NCI-H1105 (cell line): ENCODE measurements at places on chromosomes 1 and 21.

- DNase-seq = no peak
Observed at GRCh38 chr1:25356441-25356840, 18.3 kb downstream of the TMEM50A start.

DNA sequence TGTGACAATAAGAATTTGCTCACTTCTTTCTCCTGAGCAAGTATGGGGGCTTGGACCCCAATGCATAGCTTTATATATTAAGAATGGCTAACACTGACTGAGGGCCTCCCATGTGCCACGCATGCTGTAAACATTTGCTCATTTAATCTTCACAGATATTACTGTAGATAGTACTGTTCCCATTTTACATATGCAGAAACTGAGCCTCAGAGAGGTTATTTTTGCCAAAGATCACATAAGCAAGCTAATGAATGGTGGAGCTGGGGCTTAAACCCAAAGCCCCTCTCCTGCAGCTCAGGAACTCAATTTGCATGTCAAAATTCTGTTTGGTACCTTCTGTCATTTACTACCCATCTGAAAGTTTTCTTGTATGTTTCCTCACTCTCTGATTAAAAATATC is 163.5 kb upstream of the NFIA start:
- no peak for DNase-seq

DNA sequence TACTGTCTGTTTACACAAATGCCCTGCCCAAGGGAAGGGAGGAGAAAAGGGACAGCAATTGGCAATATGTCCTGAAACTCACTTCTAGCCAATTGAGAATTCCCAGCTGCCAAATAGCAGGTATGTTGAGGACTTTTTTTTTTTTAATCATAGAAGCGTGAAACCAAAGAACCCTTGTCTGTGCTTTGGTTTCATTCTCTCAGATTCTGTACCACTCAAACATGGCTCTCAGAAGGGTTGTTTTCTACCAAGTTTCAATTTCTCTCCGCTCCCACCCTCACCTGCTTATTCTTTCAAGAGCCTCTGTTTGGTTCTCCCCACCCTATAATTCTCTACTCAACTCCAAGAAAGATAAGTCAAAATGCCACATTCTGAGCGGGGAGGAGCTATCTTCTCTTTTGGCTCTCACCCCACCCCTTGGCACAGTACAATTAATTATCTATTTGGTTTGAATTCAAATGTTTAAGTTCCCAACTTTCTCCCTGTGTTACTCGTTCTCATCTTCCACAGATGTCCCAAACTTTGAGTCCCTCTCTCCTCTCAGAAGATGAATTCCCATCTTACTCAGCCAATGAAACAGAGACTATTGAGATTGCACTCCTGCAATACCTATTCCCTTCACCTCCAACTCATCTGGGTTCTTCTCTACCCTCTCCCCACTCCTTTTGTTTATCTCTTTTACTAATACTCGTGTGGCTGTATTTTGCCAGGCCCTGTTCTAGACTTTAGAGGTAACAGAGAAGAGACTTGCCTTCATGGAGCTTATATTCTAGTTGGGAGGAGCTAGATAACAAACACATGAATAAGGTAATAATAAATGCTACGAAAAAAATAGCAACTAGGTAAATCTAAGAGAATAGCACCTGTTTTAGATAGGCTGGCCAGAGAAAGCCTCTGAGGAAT is 3.9 kb upstream of the TP53BP2 start:
- DNase-seq = no peak

GRCh38 chr21:44887807-44888580 is 14.5 kb upstream of the PTTG1IP start:
- DNase-seq = no peak

DNA sequence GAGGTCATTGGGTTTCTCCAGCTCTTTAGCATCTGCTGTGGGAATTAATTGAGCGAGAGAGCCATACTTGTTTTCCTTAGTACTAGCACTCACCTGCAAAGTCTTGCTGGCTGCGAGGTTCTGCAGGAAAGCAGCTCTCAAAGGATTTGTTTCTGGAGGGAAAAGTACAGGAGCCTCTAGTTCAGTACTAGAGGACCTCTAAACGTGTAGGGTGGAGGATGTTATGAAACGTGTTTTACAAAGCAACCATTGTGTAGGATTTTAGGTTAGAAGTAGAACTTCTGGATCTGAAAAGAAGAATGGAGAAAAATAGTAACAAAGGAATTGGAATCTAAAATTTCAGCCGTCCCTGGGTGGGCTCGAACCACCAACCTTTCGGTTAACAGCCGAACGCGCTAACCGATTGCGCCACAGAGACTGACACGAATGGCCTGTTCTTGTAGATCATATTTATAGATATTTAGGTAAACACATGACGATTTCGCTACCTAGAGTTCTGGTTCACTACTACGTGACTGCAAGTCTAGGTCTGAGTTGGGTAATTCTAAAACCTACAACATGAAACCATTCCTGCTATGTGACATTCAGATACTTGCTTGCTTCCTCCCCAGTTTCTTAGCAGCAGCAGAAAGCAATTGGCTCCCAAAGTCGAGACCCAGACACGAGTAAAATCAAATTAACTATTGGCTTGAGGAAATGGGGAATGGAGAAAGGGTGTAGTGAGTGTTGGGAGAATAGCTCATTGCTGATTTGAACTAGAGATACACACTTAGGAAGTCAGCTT is 60.2 kb upstream of the CFAP126 start:
- no peak for DNase-seq

DNA sequence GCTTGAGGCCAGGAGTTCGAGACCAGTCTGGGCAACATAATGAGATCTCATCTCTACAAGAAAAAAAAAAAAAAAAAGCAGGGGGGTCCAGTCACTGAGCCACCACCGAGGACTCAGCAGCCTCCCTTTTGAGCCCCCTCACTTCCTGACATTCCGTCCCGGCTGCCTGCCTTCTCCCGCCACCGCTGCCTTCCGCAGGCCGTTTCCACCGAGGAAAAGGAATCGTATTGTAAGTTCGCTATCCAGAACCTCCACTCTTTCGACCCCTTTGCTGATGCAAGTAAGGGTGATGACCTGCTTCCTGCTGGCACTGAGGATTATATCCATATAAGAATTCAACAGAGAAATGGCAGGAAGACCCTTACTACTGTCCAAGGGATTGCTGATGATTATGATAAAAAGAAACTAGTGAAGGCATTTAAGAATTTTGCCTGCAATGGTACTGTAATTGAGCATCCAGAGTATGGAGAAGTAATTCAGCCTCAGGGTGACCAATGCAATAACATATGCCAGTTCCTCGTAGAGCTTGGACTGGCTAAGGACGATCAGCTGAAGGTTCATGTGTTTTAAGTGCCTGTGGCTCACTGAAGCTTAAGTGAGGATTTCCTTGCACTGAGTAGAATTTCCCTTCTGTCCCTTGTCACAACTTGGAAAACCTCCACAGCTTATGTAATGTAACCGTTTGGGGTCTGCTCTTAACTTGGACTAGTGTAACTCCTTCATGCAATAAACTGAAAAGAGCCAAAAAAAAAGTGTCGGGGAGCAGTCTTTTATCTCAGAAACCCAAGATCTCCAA is 55.6 kb downstream of the GLUL start:
- DNase-seq = no peak

DNA sequence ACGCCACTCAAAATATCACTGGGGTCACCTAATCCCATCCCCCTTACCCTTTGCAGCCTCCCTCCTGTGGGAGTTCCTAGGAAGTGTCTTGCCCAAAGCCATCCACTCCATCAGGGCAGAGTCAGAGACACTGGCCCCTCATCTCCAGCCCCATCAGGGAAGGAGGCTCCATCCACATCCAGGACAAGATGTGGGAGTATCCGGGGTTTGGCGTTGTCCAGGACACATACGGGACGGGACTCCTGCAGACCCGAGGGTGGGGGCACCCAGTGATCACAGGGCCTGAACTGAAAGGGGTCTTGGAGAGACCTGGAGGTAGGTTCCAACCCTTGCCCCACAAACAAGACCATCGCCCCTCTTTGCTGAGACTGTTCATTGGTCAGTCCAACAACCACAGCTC is 348.2 kb downstream of the MATN1 start:
- no peak for DNase-seq

DNA sequence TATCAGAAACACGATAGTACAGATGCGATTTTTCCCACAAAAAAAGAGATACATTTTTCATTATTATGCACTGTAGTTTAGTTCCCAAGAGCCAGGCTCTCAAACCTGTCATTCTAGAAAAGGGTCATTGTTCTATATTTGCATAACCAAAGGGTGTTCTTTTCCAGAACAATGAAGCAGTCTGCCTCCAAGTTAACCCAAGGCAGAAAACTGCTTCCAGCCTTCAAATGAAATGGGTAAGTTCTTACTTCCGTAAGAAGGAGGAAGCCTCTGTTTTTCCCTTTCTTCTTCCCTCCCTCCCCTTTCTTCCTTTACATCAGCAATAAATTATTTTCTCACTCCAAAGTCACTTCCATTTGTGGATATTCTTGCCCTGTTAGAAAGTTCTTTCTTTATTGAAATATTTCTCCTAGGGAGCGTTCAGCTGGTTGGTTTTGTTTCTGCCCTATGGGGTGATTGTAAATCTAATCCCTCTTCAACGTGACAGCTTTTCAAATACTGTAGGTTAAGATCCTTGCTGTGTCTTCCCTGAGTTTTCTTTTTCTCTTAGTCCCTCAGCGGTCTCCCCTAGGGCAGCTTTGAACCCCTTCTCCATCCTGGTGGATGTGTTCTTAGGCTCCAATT is 77.3 kb upstream of the PTGFRN start:
- no peak for DNase-seq

DNA sequence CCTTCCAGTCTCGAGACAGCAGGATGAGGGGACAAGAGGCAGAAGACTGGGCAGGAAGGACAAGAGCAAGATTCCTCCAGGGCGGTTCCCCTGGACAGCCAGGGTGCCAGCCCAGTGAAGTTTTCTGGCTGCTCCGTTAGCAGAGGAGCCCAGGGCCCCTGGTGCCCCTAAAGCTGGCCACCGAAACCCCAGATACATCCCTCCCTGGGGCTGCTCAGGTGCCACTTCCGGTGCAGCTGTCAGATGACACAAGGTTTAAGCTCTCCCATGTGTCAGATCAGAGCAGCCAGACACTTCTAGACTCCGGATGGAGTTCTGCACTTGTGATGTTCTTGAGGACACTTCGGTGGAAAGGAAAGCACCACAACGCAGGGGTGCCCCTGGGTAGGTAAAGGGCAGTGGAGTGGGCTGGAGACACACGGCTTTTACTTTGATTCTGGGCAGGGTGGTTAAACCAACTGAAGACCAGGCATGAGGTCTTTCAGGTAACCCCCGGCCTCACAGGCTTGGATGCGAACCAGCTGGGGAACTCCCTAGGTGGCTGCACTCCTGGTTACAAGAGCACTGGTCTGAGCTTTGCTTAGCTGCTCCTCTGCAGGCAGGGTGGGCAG is 85.7 kb downstream of the ITPKB start:
- no peak for DNase-seq

DNA sequence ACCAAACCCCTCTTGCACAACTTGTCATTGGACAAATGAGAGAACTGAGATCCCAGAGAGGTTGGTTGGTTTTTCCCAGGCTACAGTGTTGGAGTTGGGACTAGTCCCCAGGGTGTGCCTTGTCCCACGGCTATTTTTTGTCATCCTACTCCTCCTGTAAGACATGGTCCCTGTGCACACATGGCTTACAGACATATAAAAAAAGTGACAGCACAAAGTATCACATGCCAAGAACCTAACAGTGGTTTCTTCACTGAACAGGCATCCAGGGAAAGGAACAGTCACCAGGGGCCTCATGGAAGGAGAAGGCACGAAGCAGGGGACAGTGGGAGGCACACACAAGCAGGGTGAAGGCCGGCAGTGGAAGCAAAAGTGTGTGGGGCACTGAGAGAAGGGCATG is 36.5 kb downstream of the SERBP1 start:
- no peak for DNase-seq

GRCh38 chr1:10989095-10989494 is 23.4 kb upstream of the TARDBP start:
- DNase-seq = no peak

GRCh38 chr1:159798893-159799292 is 3.3 kb upstream of the FCRL6 start:
- peak; percentile 88 for DNase-seq

GRCh38 chr21:25062061-25062460 is 545.2 kb downstream of the MRPL39 start:
- no peak for DNase-seq

DNA sequence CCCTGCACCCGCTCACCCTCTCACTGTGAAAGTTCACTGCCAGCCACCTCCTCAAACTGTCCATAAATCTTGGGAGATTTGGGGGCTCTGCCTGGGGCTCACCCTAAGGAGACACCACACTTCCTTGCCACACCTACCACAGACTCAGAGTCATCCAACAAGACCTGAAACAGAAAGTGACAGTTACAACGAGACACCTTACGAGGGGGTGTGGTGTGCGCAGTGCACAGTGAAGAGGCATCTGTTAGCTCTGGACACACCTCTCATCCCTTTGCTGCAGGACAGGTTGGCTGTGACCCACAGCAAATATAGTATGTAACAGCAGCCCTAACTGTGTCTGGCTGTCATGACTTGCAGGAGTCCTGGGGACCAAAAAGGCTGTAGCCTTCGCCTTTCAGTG is 190.2 kb downstream of the NR5A2 start:
- DNase-seq = no peak

- DNase-seq = no peak
Observed at GRCh38 chr1:44681905-44682882, 7.7 kb downstream of the ARMH1 start.

DNA sequence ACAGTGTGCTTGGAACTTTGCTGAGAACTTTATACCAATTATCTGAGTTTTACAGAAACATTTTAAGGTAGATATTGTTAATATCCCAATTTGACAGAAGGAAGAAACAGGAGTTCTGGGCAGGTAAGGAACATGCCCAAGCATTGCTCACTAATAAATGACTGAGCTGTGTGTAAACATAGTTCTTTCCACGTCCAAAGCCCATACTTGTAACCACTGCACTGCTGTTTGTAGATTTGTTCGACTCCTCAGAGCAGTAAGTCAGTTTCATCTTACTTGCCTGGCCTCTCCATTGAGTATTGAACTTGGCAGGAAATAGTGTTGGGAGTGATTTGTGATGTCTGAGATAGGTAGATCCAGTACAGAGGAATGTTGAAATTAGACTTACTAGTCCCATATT is 335.1 kb downstream of the KIF26B start:
- DNase-seq = no peak

DNA sequence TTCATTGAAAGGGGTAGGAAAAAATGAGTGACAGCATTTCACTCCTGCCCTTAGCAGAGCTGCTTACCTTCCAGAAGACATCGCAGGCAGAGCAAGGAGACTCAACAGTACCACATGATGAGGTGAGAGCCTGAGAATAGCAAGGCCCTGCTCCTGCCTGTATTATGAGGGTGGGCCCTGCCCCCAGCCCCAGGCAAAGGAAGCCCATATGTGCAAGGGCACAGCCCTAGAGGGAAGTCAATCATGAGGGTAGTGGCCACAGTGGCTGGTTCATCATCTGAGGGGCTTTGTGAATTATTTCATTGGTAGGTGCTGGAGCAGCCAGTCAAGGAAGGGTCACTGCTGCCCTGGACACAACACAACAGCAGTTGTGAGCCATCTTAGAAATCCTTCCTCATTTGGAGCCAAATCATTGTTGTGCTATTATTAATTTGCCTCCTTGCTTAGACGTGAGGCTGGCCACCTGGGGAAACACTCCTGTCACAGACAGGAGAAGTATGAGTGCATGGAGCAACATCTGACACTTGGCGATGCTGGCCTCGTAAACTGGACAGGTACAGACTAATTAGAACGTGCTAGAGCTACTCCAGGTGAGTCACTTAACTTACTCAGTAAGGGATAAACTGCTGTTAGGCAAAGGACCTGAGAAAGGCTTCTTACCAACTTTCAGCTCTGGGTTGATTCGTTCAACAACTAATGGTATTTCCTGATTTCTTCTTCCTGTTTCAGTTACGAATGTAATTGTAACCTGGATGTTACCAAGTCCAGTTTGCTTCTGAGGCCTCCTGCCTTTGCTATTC is 22.7 kb upstream of the ACBD6 start:
- no peak for DNase-seq

GRCh38 chr1:37016121-37016520 is 18.2 kb downstream of the GRIK3 start:
- no peak for DNase-seq
